NCI-H446 treated with DMSO at 0.1 percent for 48 hours (cell line): ENCODE measurements at places on chromosomes 5 and 9.
A peak's percentile ranks its signal among the peaks of the same experiment; 100 is the strongest.

GRCh38 chr5:146589028-146589345 is 73.0 kb upstream of the GPR151 start:
- DNase-seq = no peak

DNA sequence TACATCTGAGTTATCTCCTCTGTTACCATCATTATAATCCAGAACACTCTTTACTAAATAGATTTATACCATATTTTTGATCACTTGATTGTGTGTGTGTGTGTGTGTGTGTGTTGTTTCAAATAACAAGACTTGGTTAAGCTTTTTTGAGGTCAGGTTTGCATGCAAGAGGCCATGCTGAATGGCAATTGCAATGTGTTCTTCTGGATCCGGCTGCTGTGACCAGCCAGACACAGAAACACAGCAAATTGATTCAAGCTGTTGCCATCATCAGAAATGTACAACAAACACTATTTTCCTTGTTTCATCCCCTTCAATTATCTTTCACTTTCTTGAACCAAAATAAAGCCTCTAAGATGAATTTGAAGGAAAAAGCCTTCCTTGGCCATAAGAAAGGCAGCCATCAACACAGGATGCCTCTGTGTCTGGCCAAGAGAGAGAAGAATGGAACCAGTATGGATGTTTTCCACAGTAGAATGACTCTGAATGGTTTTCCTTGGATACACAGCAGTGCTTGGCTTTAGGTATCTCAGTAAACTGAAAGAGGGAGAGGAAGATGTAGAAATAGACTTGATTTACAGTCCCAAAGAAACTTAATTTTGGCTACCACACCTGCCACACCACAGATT is 53.9 kb downstream of the DPYSL3 start:
- peak; percentile 86 for DNase-seq

- no peak for DNase-seq
Observed at GRCh38 chr5:98796197-98796972, 22.9 kb downstream of the RGMB start.

GRCh38 chr9:21812415-21812814 is 10.0 kb downstream of the MTAP start:
- DNase-seq = no peak

DNA sequence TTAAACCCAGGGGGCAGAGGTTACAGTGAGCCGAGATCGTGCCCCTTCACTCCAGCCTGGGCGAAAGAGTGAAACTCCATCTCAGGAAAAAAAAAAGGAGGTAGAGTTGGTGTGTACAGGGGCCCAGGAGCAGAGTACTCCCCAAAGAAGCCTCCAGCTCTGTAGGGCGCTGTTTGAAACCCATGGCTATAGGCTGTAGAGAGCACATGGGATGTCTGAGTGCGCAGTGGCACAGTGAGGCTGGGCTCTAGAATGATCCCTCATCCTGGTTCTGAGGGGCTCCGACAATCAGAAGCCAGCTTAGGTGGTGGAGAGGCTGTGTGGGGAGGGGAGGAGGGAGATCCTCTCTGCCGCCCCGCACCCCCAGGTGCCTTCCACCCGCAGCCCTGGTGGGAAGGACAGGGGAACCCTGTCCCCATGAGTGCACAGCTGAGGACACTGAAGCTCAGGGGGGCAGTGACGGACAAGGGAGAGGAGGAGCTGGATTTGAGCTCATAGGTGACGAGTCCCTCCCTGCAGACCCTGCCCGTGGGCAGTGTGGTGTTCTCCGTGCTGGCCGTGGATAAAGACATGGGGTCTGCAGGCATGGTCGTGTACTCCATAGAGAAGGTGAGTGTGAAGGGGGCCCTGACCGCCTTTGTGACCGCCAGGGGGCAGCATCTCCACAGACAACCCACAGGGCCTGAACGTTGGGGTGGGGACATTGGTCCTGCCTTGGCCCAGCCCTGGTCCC is 24.6 kb downstream of the CDHR2 start:
- DNase-seq = no peak

GRCh38 chr9:123326662-123327093 is 29.3 kb upstream of the CRB2 start:
- DNase-seq = no peak

GRCh38 chr5:114369680-114370417 is 8.0 kb downstream of the KCNN2 start:
- no peak for DNase-seq

- no peak for DNase-seq
Observed at GRCh38 chr5:109694451-109694891, 4.7 kb downstream of the MAN2A1 start.
